Effector CD4-positive, alpha-beta T cell (primary cell): ENCODE measurements at places on chromosomes 12 and 14.

DNA sequence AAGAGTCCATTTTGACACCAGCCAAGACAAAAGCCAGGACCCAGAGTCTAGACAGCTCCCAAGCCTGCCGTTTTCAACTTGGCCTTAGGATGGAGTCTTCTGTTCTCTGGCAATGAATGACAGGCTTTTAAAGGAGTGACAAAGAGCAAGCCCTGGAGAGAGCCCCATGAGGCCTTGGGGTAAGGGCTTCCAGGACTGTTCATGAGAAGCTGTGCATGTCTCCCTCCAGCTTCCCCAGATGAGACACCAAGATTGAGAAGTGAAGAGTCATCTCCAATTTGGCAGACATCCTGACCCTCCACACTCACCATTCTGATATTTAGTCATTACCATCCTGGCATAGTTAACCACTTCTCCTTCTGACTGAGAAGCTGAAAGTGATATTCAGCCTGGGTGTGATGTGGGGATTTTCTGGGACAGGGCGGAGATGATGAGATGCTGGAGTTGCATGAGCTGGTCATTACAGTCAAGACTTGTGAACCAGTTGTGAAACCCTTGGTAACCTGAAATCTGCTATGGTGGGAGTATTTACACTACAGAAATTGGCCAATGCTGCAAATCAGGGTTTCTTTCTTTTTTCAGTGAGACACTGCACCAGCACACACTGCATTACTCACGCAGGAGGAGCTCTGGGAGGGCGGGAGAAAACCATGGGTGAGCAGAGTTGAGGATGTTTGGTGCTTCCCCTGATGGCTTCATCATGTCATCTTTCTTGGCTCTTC, 77.8 kb downstream of the VCPKMT start:
- DNase-seq = no peak

- no peak for DNase-seq
Measured at GRCh38 chr12:6052940-6053329, 71.5 kb downstream of the VWF start.

GRCh38 chr12:31031951-31032335, 41.7 kb upstream of the DDX11 start:
- no peak for DNase-seq

DNA sequence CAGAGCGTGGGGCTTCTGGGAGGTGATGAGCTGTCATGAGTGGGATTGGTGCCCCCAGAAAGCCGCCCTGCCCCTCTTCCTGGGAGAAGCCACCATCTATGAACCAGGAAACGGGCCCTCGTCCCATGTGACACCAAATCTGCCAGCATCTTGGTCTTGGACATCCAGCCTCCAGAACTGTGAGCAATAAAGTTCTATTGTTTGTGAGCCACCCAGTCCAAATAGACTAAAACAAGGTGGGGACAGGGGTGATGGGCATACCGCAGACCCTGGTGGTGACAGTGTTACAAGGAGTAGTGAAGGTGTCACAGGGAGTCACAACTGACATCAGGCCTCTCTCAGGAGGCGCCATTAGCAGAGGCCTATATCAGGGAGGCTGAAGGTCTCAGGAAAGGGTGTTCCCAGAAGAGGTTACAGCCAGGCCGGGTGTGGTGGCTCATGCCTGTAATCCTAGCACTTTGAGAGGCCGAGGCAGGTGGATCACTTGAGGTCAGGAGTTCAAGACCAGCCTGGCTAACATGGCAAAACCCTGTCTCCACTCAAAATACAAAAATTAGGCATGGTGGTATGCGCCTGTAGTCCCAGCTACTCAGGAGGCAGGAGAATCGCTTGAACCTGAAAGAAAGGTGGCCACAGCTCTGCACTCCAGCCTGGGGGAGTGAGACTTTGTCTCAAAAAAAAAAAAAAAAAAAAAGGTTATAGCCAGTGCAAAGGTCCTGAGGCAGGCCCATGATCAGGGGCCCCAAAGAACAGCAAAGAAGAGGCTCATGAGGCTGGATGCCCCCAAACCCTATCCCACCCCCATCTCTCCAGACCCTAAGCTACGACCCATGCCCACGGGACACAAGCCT, 53.0 kb downstream of the NCOR2 start:
- DNase-seq = no peak

DNA sequence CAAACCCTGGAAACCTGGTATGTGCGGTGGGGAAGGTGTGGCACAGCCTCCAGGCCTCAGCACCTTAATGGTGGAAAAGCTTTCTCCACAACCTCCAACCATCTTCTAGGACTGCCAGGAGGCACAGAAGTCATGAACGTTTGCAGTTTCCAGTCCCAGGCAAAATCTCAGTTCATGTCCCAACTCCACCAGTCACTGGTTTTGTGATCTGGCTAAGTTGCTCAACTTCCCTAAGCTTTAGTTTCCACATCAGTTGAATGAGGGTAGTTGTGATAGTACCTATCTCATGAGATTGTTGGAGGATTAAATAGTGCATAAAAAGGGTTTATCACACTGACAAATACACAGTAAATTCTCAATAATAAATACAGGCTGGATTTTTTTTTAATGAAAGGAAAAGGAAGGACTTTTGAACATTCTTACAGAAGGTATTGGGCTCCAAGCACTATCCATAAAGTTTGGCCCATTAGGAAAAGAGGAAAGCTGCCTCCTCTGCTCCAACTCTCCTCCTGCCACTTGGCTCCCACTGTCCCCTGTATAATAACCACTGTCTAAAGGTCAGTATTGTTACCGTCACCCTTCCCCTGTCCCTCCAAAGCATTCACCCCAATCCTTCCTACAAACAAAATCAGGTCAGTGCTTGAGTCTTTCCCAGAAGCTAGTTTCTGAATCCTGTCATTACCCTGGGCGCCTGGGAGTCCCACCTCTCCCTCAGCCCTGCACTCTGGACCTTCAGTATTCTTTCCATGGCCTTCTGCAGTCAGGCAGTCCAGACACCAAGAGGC, 6.3 kb downstream of the PCK2 start:
- DNase-seq = no peak

- DNase-seq = no peak
Measured at GRCh38 chr12:12254553-12254952, 12.3 kb downstream of the LRP6 start.

DNA sequence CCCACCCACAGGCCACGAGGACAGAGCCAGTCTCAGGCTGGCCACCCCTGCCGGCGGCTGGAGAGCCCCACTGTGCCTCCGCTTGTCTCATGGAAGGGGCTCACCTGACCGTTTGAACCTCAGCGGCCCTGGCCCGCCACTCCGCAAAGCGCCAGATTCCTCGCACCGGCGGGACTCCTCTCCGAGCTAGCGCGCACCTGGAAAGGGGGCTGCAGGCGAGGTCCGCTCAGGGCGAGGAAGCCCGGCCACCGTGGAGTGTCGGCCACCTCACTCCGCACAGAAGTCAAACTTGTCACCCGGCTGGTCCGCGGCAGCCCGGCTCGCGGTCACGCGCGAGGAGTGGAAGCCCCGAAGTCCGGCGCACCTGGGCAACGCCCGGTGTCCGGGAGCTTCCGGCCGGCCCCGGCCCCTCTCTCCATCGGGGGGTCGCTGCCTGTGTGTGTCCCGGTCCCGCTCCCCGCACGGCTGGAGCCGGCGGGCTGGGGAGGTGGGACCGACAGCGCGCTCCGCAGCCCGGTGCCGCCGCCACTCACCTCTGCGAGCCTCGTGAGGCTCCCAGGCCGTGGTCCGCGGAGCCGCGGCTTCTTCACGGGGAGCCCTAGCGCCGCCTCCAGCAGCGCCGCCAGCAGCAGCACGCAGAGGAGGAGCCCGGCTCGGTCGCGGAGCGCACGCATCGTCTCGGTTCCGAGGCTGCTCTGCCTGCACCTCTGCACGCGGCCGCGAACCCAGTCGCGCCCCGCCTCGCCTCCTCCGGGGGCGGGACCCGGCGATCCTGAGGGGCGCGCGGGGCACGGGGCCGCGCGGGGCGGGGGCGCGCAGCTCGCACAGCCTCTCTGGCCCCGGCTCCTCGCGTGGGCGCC, at the start of gene ISM2:
ISM2 (minus strand) TSS at position 697 of the 860 bp plus-strand sequence; CDS start at position 674, 23 bp downstream.
- DNase-seq = no peak

- no peak for DNase-seq
Measured at GRCh38 chr14:34368115-34368970, 93.7 kb downstream of the SPTSSA start.

GRCh38 chr12:120119271-120119973, 2.9 kb upstream of the RAB35 start:
- DNase-seq = no peak

DNA sequence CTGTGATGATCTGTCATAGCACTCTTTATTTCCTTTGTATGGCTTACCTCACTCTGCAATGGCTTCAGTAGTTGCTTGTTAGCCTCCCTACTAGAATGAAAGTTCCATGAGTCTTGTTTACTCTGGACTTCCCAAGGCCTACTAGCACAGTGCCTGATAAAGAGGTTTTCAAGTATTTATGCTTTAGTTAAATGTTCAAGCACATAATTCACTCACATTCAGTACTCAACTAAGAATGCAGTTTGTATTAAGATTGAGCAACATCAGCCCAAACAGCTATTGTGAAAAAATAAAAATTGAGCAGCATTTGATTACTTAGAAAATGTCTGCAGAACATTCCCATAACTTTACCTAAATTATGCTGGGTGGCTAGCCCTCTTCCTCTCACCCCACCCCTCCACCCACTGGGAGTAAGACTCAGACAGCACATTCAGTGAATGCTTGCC, 158.9 kb upstream of the AMIGO2 start:
- no peak for DNase-seq

GRCh38 chr12:49133014-49133413, 1.8 kb upstream of the TUBA1B start:
- DNase-seq = no peak

GRCh38 chr12:101859664-101860607, 17.4 kb upstream of the DRAM1 start:
- no peak for DNase-seq

DNA sequence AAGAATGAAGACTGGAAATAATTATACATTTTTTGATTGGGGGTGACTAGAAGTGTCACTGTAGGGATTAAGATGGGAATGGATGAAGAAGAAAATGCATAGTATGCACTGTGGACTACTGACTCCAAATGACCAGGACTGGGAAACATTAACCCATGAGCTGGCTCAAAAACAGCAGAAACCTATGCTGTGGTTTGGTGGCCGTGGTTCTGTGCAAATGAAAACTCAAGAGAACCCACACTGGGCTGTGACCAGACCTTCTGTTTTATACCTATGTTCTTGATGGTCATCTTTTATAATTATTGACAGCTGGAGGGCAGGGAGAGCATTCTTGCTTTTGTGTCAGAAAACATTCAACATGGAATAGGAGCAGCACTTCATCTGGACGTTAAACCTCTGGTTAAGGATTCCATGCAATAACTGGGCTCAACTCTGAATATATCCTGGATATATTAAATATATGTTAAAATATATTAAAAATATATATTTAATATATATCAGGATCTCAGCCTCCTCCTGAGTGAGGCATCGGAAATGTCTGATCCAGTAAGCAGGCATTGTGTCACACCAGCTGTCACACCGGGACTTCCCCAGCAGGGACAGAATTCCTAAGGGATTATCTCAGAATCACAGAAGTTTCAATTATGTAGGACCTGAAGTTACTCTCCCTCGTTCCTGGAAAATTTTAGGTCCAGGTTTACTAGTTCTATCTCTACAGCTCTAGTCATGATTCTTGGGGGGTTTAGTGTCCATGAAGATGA, 48.5 kb downstream of the BBS10 start:
- no peak for DNase-seq

DNA sequence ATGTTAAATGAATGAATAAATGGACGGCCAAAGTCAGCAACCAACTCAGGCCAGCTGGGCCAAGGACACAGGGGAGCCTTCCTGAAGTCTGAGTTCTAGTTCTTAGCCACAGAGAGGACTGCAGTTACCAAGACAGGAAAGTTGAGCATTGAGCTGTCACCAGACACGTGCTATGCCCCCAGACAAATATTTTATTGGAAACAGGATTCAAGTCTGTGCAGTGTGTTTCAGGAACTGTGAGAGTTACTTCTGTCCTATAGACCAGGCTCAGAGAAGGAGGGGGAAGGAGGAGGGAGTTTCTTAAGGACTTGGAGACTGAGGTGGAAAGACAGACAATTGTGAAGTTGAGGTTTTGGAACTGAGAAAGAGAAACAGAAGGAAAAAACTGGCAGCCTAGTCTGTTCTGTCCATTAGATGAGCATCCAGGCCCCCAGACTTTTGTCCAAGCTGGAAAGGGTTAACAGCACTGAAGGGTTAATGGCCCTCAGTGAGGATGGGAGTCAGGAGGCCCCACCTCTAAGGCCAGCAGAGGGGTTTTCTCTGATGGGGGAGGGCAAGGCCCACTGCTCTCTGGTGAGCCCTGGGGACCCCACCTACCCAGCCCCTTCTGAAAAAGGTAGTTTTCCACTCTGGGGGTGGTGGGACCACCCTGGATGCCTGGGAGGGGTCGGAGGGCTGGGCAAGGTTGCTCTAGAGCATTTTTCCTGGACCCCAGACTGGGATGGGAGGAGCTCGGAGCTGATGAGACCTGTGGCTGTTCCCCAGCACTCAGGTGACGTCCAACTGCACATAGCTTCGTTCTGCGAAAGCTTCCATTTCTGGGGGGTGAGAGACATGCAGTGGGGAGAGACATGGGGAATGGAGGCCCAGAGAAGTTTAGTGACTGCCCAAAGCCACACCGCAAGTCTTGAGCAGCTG, 6.9 kb upstream of the CMKLR1 start:
- no peak for DNase-seq

DNA sequence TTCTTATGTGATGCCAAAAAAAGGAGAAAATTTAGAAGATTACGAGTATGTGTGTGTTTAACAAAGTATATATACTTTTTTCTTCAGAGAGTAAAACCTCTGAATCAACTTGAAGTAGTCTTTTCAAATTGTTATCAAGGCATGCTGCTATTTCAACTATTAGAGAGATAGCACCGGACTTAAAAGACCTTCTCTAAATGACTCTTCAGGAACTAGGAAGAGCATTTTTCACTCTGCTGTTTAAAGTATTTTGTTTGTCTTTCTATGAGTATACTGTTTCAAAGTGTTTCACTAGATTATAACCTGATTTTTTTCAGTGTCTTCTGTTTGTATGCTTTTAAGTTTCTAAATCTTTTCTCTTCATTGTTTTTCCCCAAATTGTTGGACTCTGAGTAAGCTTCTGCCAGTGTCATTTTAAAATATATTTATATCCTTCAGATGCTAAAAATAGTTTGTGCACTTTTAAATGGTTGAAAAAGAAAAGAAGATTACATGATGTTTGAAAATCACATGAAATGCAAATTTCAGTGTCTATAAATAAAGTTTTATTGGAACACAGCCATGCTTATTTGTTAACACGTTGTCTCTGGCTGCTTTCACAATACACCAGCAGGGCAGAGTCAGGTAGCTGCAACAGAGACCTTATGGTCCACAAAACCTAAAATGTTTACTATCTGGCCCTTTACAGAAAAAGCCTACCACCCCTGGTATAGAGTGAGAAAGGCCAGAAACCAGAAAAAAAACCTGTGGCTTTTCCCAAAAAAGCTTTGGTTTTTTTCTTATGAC, 21.3 kb downstream of the CRADD start:
- no peak for DNase-seq

DNA sequence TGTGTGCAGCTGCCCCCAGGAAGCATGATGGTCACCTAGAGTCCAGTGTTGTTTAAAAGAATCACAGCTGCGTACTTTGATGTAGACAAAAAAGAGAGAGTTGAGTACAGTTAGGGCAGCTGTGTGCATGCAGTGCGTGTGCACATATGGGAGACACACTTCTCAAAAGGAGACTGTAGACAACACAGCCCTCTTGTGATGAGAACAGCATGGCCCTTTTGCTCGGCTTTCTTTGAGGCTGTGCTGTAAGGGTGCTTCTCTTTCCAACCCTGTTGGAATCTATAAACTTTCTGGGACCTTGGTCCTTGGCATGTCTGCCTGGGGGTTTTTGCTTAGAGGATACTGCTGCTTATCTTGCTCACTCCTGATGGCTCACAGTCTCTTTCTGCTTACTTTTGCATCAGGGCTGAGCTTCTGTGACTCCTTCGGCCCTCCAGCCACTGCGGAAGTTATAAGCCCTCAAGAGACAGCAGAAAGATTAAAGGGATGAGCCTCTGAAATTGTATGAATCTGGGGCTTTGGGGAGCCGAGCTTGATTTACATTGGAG, 102.9 kb downstream of the DYRK2 start:
- no peak for DNase-seq
